HS-27A (cell line): ENCODE measurements at places on chromosomes 3 and 15.

- no peak for DNase-seq
These were observed 598.6 kb downstream of the FOXP1 start for GRCh38 chr3:70984776-70985482.

- DNase-seq = no peak
These were observed 5.6 kb downstream of the TP53BP1 start for GRCh38 chr15:43487271-43487895.

GRCh38 chr15:70906842-70907241 lies 14.2 kb downstream of the LRRC49 start:
- DNase-seq = no peak

GRCh38 chr15:26928051-26928450 lies 42.9 kb upstream of the GABRG3 start:
- no peak for DNase-seq

DNA sequence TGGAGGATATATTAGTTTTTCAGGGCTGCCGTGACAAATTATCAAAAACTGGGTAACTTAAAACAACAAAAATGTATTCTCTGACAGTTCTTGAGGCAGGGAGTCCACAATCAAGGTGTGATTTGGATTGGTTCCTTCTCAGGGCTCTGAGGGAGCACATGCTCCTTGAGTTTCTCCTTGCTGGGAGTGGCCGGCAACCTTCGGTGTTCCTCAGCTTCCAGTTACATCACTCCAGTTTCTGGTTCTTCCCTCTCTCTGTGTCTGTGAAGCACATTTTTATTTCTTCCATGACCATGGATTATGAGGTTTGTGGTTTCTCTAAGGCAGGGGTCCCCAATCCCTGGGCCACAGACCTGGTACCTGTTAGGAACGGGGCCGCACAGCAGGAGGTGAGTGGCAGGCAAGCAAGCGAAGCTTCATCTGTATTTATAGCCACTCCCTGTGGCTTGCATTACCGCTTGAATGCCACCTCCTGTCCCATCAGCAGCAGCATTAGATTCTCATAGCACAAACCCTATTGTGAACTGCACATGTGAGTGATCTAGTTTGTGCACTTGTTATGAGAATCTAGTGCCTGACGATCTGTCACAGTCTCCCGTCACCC lies 24.3 kb downstream of the LRRC28 start:
- DNase-seq = no peak

DNA sequence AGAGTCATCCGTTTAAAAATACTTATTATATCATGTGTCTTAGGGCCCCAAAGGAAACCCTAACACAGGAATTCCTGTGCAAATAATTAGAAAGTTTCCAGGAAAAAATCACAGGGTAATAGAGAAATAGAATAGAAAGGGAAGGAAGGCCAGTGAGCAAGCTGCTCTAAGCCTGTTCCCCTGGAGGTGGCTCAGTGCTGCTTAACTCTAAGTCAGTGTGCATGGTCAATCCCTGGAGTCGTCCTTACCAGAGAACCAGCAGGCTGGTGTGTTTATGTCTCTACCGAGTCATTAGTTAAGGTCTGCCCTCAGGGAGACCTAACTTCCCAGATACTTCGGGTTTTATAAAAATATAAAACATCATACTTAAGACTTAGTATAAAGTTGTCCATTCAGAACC lies 21.0 kb upstream of the MCF2L2 start:
- no peak for DNase-seq

DNA sequence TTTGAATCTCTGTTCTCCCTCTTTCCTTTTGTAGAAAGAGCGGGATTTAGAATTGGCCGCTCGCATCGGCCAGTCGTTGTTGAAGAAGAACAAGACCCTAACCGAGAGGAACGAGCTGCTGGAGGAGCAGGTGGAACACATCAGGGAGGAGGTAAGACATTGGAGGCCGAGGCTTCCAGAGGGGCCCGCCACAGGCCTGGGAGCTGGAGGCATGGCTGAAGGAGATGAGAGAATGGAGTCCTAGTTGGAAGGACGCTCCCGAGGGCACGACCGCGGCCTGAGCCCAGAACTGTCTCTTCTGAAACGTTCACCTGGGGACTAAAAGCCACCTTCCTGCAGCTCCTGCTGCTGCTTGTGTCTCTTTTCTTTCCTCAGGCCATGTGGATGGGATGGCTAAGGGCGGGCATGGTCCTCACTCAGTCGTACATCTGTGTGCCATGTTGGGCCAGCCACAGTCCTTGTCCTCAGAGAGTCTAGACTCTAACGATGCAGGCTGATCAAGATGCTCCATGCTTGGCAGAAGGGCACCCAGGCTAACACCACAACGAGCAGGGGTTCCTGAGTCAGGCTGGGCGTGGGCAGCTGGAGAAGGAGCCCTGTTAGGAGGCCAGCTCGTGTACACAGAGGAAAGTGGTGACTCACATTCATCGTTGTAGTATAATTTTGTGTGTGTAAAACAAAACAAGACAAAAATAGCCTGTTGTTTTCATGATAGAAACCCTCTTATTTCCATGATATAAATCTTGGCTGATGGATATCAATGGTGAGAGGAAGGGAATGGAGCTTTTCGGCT lies 81.1 kb downstream of the CCK start:
- peak; percentile 19 for DNase-seq

- no peak for DNase-seq
These were observed 50.4 kb upstream of the ADCY5 start for GRCh38 chr3:123499322-123499721.

GRCh38 chr15:52004806-52005205 lies 14.2 kb upstream of the MAPK6 start:
- DNase-seq = no peak

GRCh38 chr3:157112536-157112935 lies 47.4 kb downstream of the CCNL1 start:
- no peak for DNase-seq

- DNase-seq = no peak
These were observed 49.5 kb downstream of the CCDC12 start for GRCh38 chr3:46926871-46927717.

GRCh38 chr15:22949074-22949547 lies 31.1 kb downstream of the CYFIP1 start:
- DNase-seq = no peak

GRCh38 chr3:138338811-138339210 lies 9.2 kb upstream of the NME9 start:
- no peak for DNase-seq

- DNase-seq = peak; percentile 34
These were observed 62.8 kb upstream of the HERC1 start for GRCh38 chr15:63896336-63897115.

DNA sequence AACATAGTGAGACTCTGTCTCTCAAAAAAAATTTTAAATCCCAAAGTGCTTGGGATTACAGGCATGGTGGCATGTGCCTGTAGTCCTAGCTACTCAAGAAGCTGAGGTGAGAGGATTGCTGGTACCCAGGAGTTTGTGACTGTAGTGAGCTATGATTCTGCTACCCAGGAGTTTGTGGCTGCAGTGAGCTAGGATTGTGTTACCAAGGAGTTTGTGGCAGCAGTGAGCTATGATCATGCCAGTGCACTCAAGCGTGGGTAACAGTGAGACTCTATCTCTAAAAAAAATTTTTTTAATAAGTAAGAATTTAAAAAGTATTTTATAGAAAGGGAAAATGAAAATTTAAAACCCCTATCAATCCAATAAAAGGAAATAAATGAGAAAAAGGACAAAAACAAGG lies 69.5 kb downstream of the FAIM start:
- no peak for DNase-seq

DNA sequence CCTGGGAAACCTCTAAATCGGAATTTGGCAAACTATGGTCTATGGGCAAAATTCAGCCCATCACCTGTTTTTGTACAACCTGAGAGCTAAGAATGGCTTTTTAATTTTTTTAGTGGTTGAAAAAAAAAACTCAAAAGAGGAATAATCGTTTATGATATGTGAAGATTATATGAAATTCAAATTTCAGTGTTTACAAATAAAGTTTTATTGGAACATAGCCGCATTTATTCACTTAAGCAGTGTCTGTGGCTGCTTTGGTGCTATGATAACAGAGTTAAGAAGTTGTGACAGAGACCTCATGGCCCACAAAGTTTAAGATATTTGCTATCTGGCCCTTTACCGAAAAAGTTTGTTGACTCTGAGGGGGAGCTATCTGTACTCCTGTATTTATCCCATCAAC lies 36.4 kb upstream of the LACTB start:
- DNase-seq = no peak
